ENCODE measurements at places on chromosomes 6 and 20.

DNA sequence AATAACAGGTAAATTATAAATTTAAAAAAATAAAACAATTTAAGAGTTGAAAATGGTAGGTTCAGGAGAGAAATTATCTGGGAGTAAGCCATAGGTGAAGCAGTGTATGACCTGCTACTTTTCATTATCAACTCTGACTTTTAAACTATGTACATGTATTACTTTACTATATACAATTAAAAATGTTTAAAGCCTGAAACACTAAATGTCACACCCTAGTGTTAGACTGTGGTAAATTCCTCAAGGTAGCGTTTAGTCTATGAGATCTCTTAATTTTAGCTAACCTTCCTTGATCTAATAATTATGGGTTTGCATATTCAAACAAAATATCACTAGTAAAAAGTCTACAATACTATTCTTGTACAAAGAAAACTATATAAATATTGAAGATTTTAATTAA, 22.3 kb upstream of the TBC1D32 start:
- DNase-seq, result no peak

DNA sequence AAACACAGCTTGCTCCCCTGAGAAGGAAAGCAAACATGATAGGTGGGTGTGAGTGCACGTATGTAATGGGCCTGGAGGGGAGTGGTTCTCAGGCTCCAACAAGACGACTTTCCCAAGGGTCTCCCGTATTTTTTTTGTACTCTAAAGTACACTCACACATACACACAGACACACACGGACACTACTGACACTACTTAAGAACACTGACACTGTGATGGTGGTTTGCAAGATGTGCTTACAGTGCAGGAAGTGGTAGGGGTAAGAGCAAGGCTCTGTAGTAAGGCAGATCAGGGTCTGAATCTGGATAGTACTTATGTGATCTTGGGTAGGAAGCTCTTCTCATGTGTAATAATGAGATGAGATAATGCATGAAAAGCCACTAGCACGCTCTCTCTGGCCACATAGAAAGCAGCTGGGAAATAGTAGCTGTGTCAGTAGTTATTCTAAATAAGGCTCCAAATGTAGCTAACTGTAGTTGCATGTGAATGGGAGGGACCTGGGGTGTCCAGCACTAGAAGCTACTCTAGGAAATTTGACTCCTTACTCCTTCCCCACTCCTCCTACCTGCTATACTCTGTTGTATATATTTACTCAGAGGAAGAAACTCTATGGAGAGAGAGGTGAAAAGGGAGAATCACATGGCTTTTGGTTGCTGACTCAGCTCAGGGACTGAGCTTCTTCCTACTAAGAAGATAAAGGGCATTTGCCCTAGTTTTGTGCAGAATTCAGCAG, 8.4 kb upstream of the ZBTB24 start:
- no peak for DNase-seq

- no peak for DNase-seq
These were observed 659 bp downstream of the TAF4 start for GRCh38 chr20:62064770-62065673.

- DNase-seq, result no peak
These were observed 238.1 kb downstream of the HAO1 start for GRCh38 chr20:7702141-7702540.

DNA sequence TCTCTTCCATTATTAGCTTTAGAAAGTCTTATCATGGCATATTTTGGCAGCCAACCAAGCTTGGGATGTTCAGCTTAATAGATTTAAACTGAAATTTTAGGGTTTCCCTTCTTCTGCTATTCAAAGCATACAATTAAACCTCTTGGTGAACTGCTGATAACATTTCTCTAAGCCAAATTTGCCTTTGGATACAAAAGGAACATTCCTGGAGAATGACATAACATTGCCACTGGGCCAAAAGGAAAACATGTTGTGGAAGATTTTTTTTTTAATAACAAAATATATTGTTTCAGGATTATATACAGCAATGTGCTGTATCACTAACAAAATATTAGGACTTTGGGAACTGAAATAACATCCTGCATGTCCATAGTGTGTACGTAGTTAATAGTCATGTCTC, 215.1 kb upstream of the TBX18 start:
- DNase-seq, result no peak

DNA sequence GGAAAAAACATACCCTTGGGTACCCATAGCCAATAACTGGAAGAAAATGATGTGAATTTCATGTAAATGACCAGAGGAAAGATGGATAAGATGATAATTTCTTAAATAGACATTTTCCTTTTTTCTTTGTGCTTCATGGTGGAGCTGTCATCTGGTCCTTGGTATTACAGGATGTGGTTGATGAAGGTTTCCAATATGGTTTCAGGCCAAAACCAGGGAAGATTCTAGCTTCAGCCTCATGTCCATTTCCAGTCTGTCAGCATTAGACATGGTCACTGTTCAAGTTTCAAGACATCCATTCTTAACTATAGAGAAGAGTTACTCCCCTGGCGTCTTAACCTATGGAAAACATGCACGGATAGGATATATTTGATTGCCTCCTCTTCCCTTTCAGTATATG, 63.6 kb downstream of the SSR1 start:
- DNase-seq, result no peak

- DNase-seq, result no peak
These were observed 119.1 kb upstream of the AHI1 start for GRCh38 chr6:135616655-135617054.

Measured in stimulated activated CD8-positive, alpha-beta memory T cell treated with anti-CD3 and anti-CD28 coated beads, Interleukin-4, amount 100 ng/mL, for 24 hours (primary cell).